ENCODE measurements at places on chromosomes 4 and X.

DNA sequence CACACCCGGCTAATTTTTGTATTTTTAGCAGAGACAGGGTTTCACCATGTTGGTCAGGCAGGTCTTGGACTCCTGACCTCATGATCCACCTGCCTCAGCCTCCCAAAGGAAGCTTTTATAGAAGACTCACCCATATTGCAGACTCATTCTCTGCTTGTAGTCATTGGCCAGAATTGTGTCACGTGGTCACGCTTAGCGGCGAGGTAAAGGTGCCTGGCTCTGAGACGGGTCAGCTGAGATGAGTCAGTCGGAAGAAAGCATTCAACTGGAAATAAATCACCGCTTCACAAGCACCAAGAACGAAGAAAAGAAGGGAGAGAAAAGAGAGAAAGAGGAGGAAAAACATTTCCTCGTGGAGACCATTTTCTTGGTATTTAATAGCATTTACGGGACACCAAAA is 218.8 kb upstream of the NOCT start:
- DNase-seq, result no peak

DNA sequence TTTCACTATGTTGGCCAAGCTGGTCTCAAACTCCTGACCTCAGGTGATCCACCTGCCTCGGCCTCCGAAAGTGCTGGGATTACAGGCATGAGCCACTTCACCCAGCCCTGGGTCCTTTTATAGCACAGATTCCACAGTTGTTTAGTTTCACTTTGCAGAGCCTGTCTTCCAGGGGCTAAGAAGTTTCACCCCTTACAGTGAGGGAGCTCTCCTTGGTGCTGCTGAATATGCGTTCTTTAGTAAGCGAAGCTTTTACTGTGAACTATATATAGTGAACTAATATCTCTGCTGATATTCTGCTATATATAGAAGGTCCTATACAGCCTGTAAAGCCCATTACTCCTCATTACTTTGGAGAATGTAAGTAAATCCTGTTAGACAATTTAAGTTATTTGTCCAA is 4.2 kb downstream of the TCEAL6 start:
- DNase-seq, result no peak

DNA sequence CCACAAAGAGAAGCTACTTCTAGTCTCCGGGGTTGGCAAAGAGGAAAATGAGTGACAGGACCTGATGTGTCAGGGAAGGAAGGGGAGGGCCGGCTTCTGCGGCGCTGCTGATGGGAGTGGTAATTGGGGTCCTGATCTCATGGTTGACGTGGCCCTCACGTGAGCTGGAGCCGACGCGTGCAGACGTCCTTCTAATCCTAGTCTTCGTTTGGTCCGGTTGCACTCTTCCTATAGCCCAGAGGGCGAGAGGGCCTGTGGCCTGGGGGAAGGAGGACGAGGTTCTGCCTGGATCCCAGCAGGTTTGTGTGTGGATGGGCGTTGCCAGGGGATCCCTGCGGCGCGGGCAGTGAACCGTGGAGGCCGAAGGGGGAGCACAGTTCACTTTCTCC is at the start of gene ARMCX1:
Gene ARMCX1 (plus strand): TSS at position 186 of the 389 bp plus-strand sequence. CDS start 2,384 bp downstream, outside the sequence.
- DNase-seq, result peak; percentile 16

- DNase-seq, result no peak
Observed at GRCh38 chr4:123889507-123889906, 492.9 kb downstream of the SPRY1 start.

DNA sequence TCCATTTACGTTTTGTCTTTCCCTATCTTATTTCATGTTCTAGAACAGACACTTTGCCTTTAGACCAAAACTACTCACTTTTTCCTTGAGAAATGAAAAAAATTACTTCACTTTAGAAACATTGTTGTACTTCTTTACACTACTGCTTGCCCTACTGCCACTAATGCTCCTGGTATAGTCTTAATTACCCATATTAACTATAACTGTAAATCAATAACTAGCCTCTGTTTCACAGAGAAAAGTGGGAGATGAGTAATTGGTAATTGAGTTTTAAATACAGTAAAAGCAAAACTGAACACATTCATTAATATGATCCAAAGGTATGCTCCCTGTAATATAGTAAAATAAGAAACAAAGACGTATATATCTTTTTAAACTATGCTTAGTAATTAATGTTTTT is 111.1 kb upstream of the JADE1 start:
- no peak for DNase-seq

DNA sequence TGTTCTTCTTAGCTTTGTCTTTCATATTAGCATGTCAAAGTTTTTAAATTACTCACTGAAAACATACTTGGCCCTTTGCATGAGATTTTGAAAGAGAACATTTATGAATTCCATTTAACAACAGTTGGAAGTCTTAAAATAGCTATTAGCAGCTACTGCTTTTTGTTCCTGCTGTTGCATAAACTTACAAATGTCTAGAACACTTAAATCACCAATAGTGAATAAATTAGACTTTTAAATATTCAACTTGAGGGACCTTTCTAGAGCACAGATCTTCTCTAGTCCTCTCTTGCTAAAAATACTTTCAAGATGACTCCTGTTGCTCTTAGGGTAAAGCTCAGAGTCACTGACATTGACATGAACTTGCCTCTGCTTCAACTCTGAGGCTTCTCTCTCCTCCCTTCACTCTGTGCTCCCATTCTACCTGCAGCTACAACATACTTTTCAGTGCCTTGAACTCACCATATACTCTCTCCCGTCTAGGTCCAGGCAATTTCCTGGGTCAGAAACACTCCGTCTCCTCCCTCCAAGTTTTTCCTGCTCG is 15.8 kb upstream of the TXK start:
- no peak for DNase-seq

DNA sequence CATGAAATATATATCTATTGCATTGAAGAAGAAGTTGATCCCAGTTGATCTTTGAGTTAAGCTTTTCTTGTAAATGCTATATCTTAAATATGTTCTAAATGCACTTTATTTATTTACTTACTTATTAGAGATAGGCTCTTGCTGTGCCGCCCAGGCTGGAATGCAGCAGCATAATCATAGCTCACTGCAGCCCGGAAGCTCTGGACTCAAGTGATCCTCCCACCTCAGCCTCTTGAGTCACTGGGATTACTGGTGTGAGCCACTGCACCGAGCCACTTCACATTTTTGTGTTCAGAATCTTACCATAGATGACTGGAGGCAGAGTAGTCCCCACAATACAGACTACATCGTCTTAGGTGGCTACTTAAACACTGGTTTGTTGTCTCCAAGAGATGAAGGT is 324.3 kb upstream of the SLIT2 start:
- no peak for DNase-seq

DNA sequence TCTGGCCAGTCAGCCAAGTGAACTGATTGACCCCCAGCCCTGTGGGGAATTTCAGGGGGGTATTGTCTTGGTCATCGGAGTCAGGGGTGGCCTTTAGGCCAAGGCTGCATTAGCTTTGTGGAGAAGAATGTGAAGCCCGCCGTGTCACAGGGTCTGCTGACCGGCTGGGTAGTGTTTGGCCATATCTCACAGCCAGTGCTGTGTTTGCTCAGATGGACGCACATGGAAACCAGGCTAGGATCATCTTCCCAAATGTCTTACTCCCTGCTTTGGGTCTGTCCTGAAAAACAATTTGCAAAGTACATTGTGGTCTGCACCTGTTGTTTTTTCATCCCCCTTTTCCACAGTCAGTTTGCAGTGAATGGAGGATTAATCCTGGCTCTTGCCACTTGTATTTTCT is 13.0 kb downstream of the TMEM164 start:
- DNase-seq, result no peak

- DNase-seq, result no peak
Observed at GRCh38 chr4:126783191-126783590, 849.6 kb upstream of the INTU start.

GRCh38 chr4:11098461-11098860 is 330.2 kb downstream of the HS3ST1 start:
- DNase-seq, result peak; percentile 11

DNA sequence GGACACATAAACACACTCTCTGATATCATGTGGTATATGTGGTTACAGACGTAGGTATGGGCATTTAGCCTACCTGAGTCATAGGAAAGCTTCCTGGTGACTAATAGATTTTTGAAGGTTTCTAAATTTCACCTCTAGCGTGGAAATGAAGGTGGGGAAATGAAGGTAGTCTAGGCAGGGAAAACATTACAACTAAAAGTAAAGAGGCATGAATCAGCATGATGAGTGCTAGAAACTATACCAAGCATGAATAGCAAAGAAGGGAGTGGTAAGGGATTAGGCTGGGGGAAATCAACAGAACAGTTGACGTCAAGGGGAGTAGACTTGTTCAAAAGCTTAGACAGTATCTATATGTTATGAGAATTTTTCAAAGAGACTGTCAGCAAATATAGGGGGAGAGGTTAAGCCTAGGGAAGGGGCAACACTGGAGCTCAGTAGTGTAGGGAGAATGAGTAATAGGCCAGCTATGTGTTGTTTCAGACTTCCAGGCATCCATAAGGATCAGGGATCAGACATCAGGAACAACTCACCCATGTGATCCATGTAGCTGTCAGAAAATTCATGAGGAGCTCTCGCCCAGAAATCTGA is 279.3 kb upstream of the DIPK2B start:
- no peak for DNase-seq

GRCh38 chrX:117989512-117989911 is 127.1 kb downstream of the KLHL13 start:
- no peak for DNase-seq

DNA sequence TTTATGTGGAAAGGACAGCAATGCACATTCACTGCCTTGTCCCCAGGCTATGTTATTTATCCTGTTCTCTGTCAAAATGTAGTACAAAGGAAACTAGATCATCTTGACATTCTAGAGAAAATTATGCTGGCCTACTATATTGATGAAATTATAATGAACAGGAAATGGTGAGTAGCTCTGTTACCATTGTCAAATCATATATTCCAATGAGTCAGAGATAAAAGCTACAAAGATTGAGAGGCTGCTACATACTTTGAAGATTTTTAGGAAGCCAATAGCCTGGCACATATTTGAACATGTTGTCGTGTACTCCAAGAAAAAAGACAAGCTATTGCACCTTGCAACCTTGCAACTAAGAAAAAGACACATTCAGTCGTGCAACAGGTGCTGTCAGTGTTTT is 52.7 kb upstream of the TET2 start:
- DNase-seq, result no peak

DNA sequence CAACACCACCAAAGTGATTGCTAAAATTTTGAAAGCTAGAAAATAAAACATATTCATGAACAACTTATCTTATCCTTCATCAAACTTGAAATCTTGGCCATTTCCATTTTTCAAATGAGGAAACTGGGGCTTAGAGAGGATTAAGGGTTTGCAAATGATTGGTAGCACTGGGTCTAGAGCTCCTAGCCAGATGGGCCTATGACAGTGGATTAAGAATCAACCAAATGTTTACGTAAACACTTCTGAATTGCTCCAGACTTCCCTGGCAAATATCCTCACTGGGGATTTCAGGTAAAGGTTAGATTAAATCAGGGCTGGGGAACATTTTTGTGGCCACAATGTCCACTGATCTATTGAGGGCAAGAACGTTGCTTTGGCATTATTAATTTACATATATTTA is 241.2 kb downstream of the ANK2 start:
- no peak for DNase-seq

DNA sequence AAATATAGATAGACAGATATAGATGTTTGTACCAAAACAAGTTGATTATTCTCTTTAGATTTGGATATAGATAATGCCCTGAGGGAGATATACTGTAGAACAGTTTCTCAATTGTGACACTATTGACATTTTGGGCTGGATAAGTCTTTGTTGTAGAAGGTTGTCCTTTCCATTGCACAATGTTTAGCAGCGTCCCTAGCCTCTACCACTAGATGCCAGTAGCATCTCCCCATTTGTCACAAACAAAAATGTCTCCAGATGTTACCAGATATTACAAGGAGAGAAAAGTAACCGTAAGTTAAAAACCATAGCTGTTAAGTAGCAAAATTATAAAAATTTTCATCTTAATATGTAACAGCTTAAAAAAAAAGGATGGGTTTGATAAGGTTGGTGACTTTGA is 2595.3 kb downstream of the ARAP2 start:
- no peak for DNase-seq

GRCh38 chr4:75598390-75598789 is 31.9 kb downstream of the CDKL2 start:
- DNase-seq, result no peak

DNA sequence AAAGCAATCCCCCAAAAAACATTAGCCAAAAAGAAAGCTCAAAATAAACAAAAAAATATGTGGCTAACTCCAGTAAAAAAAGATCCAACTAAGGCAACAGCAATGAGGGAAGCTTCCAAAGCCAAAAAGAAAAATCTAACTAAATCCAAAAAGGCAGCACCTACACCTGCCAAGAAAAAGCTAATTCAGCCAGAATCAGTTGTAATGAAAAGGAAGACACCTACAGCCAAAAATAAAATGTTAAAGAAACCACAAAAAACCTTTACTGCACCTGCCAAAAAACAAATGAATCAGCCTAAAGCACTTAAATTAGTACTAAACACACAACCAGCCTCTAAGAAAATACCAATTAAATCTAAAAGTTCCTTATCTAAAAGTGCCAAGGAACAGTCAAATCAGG is 37.2 kb upstream of the CABS1 start:
- DNase-seq, result no peak

GRCh38 chrX:8278557-8278956 is 107.5 kb upstream of the VCX2 start:
- DNase-seq, result no peak

DNA sequence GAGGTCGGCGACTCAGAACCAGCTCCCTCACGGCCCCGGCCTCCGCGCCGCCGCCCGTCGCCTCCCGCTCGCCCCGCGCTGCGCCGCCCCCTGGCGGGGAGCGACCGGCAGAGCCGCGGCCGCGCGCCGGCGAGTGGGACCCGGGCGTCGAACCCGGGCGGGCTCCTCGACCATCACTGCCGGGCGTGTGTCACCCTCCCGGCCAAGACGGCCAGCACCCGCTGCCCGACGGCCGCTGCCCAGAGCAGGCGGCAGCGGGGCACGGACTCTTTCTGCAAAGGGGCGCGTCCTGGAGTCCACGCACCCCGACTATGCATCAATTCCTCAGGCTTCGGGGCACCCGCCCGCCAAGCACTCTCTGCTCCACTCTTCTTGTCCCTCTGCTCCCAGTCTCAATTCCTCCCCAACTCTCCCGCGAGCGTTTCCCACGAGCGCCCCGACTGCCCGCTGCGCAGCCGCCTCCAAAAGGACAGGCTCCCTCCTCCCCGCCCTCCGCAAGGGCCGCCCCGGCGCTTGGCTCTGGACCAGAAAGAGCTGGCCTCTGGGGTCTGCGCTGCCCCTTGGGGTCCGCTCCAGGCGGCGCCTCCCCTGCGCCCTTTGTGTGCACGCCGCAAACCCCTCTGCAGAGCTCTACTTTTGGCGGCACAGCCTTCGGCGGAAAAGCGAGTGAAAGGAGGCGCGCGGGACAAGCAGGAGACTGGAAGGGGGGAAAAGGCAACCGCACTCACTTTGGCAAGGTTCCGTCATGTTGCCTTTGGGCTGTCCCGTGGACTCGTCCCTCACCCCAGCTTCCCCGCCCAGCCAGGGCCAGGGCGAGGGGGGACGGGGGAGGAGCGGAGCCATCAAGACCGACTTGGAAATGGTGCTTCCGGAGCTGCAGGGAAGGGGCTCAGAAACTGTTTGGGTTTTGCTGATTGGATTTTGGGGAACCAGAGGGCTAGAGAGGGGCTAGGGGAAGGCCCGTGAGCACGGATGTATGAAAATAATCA is 1.0 kb downstream of the PDE5A start:
- peak; percentile 48 for DNase-seq

GRCh38 chrX:41559235-41560052 is 112.3 kb downstream of the NYX start:
- peak; percentile 13 for DNase-seq

All from CD4-positive, alpha-beta T cell treated with Interleukin-1 beta for 1 hour (primary cell).